ENCODE measurements at places on chromosomes 5 and 9.

- peak; percentile 56 for DNase-seq
Observed at GRCh38 chr9:89498852-89499480, 1.1 kb upstream of the SEMA4D start.

DNA sequence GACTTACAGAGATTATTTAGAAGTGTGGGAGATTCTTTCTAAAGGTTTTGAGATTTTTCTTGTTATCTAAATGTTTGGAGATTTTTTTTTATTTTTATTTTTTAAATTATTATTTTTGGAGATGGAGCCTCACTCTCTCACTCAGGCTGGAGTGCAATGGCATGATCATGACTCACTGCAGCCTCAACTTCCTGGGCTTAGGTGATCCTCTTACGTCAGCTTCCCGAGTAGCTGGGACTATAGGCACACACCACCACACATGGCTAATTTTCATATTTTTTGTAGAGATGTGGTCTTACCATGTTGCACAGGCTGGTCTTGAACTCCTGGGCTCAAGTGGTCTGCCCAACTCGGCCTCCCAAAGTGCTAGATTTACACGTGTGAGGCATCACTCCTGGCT is 694.5 kb downstream of the TLE1 start:
- no peak for DNase-seq

DNA sequence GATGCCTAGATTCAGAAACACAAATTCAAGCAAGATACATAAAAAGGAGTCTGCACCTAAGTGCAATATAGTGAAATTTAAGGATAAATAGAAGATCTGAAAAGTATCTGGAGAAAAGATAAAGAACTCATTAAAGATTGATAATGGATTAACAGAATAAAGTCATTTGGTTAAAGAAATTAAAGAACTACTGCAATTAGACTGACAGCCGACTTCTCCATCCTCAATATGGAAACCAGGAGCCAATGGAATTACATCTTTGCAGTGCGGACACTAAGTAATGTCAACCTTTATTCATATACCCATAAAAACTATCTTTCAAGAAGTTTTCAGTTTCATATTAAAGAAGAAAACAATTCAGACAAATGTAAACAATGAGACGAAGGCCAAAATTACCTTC is 81.0 kb downstream of the MRPL36 start:
- DNase-seq, result no peak

DNA sequence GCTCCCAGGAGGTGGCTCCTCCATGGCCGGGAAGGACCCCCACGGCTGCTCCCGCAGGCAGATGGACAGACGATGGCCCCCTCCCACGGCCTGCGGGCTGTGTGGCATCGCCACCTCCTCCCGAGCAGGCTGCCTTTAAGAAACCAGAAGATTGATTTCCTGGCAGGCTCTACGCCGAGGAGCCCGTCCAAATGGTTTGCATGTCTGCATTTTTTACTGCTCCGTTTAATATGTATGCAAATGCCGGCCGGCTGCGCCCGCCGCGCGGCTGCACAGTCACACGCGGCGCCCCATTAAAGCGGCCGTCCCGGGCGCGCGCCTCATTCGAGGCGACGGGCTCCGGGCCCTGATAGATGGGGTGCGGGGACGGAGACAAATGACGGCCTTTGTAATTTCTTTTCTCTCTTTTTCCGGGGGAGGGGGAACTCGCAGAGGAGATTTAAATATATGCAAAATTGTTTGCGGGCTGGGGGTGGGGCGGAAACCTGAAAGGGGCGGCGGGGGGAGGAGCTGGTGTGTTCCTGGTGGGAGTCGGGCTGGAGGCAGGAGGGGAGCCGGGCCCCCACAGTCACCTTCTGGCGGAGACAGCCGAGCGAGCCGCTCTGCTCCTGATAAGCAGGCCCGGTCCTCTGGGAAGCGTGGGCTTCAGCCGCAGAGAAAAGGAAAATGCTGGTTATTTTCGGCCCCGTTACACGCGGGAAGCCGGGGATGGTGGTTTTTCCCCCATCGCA is 158.7 kb upstream of the IER5L start:
- DNase-seq, result peak; percentile 52

- no peak for DNase-seq
Observed at GRCh38 chr5:14672484-14673394, 8.2 kb downstream of the OTULIN start.

DNA sequence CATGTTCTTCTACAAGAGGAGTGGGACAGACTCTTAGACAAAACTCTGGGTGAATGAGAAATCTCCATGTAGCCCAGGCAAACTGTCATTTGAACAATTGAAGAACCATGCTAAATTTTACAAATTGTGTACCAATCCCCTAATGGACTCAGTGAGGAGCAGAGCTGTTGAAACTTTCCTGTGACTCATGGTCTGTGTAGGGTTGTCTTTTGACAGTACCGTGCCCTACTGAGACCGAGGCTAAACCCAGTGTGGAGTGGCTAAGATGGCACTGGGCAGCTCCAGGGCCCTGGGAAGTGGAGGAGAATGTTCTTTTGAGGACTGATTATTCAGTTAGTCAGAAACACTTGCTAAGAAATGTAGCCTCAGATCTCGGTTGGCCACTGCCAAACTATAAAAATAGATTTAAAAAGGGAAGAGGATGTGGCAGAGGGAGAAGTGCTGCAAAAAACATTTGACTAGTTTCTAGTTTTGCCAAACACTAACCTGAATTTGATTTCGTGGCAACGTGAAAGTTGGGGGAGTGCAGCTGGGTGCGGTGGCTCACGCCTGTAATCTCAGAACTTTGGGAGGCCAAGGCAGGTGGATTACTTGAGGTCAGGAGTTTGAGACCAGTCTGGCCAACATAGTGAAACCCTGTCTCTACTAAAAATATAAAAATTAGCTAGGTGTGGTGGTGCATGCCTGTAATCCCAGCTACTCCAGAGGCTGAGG is 24.7 kb downstream of the POU4F3 start:
- DNase-seq, result no peak

GRCh38 chr5:154997746-154998145 is 15.8 kb upstream of the KIF4B start:
- DNase-seq, result no peak

DNA sequence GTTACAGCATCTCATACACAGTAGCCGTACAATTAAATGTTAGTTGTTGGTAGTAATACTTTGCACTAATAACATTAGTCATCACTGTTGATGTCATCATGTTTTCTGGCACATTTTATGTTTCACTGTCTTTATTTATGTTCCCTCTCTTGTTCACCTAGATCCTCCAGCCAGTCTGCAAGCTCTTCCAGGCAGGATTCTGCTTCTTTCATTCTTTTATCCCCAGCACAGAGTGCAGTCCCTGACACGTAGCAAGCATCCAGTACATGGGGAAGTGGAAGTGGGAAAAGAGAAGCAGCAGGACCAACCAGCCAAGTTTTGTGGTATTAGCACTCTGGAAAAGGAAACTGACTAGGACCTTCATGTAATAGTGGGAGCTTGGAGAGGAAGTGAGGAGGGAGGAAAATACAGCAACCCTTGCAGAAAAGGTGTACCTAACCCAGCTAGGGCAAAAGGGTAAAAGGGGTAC is 89.7 kb upstream of the SLC44A1 start:
- no peak for DNase-seq

DNA sequence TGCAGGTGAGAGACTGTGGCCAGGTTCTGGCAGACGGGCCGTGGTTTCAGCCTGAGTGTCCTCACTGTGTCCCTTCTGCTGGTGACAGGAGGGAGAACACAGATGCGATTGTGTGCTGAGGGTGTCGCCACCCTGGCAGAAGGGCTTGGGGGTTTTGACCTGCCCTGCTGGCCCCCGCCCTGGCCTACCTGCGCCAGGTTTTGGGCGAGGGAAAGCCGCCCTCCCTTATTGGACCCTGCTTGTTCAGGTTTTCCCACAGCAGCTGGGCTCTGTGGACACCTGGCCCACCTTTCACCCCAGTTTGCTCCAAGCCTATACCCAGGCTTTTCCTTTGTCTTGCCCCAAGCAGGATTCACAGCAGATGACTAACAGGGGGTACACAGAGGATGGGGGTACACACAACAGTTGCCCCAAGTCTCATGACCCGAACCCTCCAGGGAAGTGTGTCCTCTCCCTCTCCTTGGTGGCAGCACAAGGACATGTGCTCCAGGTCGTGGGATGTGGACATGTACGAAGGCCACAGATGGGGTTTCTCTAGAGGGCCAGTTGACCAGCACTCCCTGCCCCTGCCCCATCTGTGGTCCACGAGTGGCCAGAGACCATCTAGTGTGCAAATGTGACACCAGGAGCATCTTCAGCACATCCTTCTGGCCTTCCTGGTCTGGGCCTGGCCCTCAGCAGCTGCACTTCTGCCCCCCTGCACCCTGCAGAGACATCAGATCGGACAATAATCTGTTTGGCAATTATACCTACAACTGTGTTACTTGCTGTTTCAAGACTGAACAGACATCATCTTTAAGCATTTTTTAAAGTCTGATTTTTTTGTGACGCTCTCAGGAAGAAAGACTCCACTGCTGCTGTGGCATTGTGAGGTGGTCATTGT is 265.8 kb upstream of the IRX4 start:
- DNase-seq, result no peak

DNA sequence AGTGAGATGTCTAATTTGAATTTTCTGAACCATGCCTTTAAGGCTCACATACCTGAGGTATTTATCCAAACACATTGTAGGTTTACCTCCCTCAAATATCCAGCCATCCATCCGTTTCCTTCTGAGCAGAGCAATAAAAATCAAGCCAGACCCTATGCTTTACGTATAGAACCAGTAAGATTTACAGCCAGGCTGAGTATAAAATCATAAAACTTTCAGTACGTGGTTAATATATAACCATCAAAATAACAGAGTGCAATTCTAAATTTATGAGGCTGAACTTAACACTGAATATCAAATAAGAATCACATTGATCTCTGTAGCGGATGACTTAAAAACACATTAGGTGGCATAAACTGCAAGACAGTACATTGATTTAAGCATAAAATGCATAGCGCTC is 877.9 kb upstream of the WWC1 start:
- no peak for DNase-seq

Measured in stimulated activated CD4-positive, alpha-beta T cell treated with anti-CD3 and anti-CD28 coated beads, Interleukin-15, amount 100 ng/mL, for 24 hours (primary cell).